DND-41 (cell line): ENCODE measurements at places on chromosomes 3 and 15.

DNA sequence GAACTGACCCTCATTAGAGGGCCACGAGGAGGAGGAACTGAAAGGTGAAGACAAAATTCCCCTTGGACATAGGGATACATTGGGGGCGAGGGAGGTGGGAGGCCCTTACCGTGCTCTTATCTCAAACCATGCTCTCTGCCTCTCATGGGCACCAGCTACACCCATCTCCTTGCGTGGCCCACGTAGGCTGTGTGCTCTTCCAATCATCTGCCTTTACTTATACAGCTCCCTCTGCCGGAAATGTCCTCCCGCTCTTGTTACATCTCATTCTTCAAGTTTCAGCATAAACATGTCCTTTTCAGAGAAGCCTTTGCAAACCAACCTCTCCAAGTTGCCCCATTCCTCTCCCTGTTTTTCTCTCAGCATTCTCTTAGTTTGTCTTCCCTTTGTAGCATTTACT lies 307.8 kb upstream of the PROK2 start:
- no peak overlapping the region for H3K27ac ChIP-seq
- DNase-seq: no peak
- no peaks in the 10 kb centered on the region for H3K36me3 ChIP-seq
- peaks cover 2% of the 10 kb centered on the region for H3K4me1 ChIP-seq

- no peaks in the 10 kb centered on the region for H3K4me1 ChIP-seq
- peak; percentile 20 for DNase-seq
- no peak overlapping the region for H3K27ac ChIP-seq
- H3K4me3 ChIP-seq: no peak overlapping the region
Measured at GRCh38 chr15:82999905-83000671, 11.4 kb downstream of the C15orf40 start.

DNA sequence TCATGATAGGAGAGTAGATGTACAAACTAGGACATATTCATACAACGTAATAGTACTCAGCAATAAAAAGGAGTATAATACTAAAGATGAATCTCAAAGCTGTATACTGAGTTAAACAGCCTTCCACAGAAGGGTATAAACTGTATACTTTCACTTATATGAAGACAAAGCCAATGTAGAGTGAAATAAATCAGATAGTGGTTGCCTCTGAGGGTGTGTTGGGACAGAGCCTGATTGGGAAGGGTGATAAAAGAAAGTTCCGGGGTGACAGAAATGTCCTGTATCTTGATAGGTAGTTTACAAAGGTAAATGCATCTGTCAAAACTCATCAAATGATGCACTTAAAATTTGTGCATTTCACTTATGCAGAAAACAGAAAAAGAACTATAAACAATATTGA lies 122.5 kb downstream of the ADAM10 start:
- H3K27me3 ChIP-seq: no peaks in the 10 kb centered on the region
- H3K4me3 ChIP-seq: no peak overlapping the region
- peaks cover 24% of the 10 kb centered on the region for H3K4me1 ChIP-seq
- DNase-seq: no peak
- peaks cover 45% of the 10 kb centered on the region for H3K36me3 ChIP-seq

GRCh38 chr15:71259866-71260265 lies 144.6 kb downstream of the THSD4 start:
- no peaks in the 10 kb centered on the region for H3K36me3 ChIP-seq
- no peaks in the 10 kb centered on the region for H3K27me3 ChIP-seq

DNA sequence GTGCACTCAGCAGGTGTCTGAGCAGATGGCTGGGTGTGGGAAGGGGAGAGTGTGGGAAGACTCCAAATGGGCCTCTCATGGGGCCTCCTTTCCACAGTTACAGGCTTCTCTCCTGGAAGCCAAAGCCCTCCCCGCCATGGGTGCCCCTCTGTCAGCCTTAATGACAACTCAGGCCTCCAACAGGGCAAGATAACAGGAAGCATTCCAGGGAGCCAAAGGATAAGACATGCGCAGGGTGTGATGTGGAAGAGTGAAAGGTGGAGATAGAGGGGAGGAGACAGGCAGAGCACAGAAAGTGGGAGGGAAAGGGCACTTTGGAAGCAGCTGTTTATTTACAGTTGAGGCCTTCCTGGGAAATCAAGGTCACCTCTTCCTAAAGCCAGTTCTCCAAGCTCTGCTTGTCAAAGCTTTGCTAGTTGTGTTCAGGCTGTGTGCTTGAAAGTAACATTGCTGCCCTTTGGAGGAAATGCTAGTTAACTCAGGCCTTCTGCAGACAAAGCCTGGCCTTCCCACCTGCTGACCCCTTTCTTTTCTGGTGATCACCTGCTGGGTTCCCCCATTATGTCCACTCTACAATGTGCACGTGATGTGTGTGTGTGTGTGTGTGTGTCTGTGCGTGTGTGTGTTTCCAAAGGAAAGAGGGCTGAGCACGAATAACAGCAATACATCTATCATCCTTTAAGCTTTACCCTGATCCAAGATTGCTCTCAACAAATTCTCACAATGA lies 35.2 kb upstream of the SMAD3 start:
- DNase-seq: no peak
- H3K4me1 ChIP-seq: no peaks in the 10 kb centered on the region
- H3K36me3 ChIP-seq: no peaks in the 10 kb centered on the region
- H3K27ac ChIP-seq: no peak overlapping the region
- peaks cover 6% of the 10 kb centered on the region for H3K27me3 ChIP-seq

DNA sequence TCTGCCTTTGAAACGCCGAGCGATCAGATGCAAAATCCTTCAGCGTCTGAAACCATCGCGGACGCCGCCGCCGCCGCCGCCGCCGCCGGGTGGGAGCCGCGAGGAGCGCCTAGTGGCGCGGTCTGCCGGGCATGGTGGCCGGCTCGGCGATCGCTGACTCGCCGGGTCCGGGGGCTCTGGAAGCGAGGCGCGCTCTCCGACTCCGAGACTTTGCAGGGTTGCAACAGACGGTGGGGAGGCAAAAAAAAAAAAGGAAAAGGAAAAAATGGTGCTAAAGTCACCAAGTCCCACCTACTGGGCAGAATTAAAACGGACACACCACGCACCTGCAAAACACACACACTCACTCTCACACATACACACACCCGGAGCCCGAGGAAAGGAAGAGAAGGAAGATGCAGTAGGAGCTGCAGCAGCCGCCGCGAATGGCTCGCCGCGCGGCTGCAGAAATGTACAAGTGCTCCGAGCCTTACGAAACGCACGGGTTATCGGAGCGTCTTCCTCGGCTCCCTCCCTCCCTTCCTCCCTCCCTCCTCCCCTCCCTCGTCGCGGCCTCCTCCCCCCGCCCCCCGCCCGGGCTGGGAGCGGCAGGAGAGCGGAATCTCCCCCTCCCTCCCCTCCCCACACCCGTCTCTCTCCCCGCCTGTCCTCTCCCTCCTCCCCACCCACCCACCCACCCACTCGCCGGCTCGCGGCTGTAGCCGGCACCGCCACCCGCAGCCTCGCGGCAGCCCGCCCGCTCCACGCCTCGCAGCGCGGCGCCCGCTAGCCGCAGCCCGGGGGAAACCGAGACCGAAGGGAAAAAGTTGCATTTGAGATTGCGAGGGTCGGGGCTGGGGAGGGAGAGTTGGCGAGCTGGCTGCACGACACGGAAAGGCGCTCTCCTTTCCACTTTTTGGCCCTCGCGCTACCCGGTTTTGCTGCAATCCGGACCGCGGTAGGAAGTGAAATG lies at the start of gene NTRK3:
TSS of gene NTRK3 (minus strand) at position 461 of the 952 bp plus-strand sequence. CDS start 586 bp downstream, outside the sequence.
- H3K27me3 ChIP-seq: no peaks in the 10 kb centered on the region
- no peaks in the 10 kb centered on the region for H3K4me1 ChIP-seq
- DNase-seq: peak; percentile 15
- no peak within 1 kb of the TSS for H3K27ac ChIP-seq

DNA sequence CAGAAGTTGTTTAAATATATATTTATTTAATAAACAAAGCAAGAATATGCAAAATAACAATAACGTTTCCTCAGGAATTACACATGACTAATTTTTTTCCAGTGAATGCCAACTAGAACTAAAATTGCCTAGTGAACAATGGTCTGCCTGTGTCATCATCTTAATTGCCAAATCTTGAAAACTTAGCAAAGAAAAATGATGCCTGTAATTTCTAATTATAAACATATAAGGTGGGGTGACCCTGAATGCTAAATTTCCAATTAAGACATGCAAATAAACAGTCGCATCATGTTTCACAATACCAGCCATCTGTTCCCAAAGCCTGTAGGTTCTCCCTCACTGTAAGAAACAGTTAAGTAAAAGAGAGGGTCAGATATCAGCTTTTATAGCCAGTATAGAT lies 67.6 kb upstream of the PLCL2 start:
- H3K27ac ChIP-seq: no peak overlapping the region
- H3K4me3 ChIP-seq: no peak overlapping the region
- no peak for DNase-seq
- H3K36me3 ChIP-seq: no peaks in the 10 kb centered on the region
- no peaks in the 10 kb centered on the region for H3K4me1 ChIP-seq

DNA sequence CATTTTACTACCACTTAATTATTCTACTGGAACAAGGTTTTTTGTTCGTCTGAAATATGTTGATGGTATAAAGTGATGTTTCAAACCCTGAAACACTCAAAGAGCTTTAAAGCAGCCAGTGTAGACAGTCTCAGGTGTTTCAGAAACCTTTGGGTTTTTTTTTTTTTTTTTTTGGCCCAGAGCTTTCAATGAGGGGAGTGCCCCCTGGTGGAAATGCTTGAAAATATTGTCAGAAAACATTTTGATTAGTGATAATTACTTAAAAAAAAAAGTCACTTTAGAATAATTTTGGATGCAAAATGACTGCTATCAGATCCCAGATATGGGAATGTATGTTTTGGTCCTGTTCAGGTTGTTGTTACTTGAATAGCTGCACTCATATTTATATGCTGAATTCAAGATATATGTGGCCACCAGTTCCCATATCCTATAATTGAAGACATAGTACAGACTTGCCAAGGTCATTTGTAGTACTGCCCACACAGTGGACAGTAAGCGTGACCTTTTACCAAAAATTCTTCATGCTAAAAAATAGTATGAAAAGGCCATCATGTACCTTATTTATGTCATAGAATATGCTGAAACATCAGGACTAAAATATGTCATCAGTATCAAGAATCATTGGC lies 35.9 kb downstream of the SATB1 start:
- H3K27ac ChIP-seq: peak overlapping the region; percentile 58
- H3K4me1 ChIP-seq: peaks cover 34% of the 10 kb centered on the region
- H3K27me3 ChIP-seq: no peaks in the 10 kb centered on the region
- no peak overlapping the region for H3K4me3 ChIP-seq
- peak; percentile 40 for DNase-seq

GRCh38 chr15:52066842-52067544 lies 45.6 kb downstream of the BCL2L10 start:
- no peaks in the 10 kb centered on the region for H3K4me1 ChIP-seq
- no peak for DNase-seq
- H3K4me3 ChIP-seq: no peak overlapping the region

- no peaks in the 10 kb centered on the region for H3K36me3 ChIP-seq
- no peak overlapping the region for H3K4me3 ChIP-seq
- DNase-seq: no peak
- H3K27ac ChIP-seq: no peak overlapping the region
Measured at GRCh38 chr3:66149269-66149668, 71.5 kb upstream of the SLC25A26 start.

DNA sequence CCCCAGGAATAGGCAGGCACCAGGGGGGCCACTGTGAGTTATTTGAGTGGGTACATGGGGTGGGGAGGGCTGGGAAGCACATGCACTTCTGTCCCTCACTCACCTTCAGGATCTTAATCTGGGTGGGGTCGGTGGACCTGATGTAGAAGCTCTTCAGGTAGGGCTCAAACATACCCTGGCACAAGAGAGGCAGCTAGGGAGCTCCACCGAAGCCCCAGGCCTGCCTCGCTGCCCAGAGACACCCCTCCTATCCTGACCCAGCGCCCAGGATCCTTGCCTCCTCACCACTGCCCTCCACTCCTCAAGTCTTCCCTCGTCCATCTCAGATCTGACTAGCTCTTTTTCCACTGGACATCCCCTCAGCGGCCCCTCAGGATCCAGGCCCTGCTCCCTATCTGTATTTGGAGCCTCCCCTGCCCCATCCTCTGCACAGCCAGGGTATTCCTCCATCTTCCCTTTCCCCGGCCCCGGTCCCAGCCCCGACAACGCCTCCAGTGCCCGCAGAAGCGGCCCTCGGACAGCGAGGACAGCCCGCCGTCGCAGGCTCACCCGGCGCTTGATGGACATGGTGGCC lies 30.0 kb downstream of the AP3B2 start:
- H3K27ac ChIP-seq: no peak overlapping the region
- DNase-seq: no peak
- no peaks in the 10 kb centered on the region for H3K27me3 ChIP-seq

DNA sequence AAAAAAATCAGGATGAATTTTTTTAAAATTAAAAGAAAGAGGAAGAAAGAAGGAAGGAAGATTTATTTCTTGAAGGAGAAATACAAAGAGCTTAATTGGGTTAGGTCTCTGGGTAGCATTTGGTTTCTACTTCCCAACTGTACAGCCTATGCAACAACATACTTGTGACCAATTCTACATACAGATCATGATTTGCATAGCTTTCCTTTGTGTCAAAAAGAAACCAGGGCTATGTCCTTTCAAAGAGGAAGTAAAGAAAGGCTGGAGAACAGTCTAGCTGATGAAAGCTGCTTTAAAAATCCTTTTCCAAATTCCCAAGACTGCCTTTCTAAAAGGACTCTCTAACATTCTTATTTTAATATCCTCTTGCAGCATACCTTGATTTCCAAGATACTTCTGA lies 6.1 kb upstream of the HGD start:
- no peaks in the 10 kb centered on the region for H3K4me1 ChIP-seq
- no peak overlapping the region for H3K4me3 ChIP-seq
- no peaks in the 10 kb centered on the region for H3K27me3 ChIP-seq
- no peak for DNase-seq
- H3K36me3 ChIP-seq: peaks cover 3% of the 10 kb centered on the region; the same call in 1 of the 2 replicates
- H3K27ac ChIP-seq: no peak overlapping the region

- H3K4me1 ChIP-seq: no peaks in the 10 kb centered on the region
- DNase-seq: no peak
- H3K27me3 ChIP-seq: no peaks in the 10 kb centered on the region
Measured at GRCh38 chr3:141656771-141657170, 81.3 kb upstream of the RNF7 start.

GRCh38 chr15:42734076-42734672 lies 2.8 kb downstream of the CDAN1 start:
- H3K4me3 ChIP-seq: no peak overlapping the region
- no peak for DNase-seq
- H3K4me1 ChIP-seq: peaks cover 28% of the 10 kb centered on the region
- H3K27me3 ChIP-seq: no peaks in the 10 kb centered on the region
- no peak overlapping the region for H3K27ac ChIP-seq
- H3K36me3 ChIP-seq: peaks cover 65% of the 10 kb centered on the region

DNA sequence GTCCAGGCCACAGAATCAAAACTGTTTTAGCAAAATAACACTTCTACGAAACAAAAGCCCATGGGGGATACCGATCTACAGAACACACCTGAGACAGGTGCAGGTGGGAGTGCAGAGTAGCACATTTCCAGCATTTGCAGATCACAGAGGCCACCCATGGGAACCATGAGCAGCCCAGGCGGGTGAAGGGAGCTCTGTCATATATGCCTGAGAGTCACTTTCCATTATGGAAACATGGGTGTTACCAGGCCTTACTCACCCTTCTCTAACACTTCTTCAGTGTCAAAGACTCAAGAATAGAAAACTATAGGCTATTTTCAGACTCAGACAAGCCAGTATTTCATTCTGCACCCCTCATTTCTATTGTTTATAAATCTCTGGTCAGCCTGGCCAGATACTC lies 3.5 kb downstream of the PLA1A start:
- H3K27me3 ChIP-seq: no peaks in the 10 kb centered on the region
- H3K4me3 ChIP-seq: no peak overlapping the region
- H3K27ac ChIP-seq: no peak overlapping the region
- DNase-seq: no peak
- H3K4me1 ChIP-seq: no peaks in the 10 kb centered on the region
- no peaks in the 10 kb centered on the region for H3K36me3 ChIP-seq
